ENCODE measurements at places on chromosomes 7 and 10.

GRCh38 chr10:44771233-44771995 lies 139.7 kb upstream of the TMEM72 start:
- no peak for DNase-seq

DNA sequence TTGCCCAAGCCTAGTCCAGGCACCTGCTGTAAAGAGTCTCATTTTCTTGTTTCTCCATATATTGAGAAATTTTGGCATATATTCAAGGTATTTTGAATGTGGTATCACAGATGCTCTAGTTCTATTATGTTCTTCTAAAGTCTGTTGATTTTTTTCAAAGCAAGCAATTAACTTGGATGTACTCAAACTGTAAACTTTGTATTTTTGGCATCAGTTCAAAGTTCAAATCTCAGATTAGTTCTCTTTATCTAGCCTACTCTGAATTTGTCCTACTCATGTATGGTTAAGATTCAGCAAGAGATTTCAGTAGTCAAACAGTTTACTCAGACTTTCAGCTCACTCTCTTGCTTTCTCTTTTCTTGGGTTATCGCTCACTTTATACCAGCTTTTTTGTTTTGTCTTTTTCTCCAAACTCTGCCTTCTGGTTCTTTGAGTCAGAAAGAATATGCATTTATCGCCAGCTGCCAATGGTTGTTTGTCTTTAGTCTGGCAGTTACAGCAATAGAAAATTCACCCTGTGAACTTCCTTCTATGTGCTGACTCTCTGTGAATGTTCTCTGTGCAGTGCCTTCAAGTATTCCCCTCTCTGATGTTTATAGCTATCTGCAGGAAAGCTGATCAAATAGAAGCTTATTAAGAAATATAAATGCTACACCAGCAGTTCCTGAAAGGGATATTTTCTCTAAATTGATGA lies 56.0 kb downstream of the ANKRD7 start:
- DNase-seq: no peak

DNA sequence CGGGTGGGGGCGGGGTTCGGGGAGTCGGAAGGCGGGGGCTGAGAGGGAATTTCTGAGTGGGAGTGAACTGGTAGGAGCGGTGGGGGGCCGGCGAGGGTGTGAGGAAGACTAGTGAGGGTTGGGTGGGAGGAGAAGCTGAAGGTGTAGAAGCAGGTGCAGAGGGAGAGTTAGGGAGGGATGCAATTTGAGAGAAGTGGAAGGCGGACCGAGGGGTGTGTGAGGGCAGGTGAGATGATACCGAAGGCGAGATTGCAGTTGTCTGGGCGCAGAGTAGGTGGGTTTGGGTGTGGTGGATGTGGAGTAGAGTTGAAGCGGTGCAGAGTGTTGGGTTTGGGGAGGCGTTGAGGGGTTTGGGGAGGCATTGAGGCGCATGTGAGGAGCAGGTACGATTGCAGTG lies 643 bp downstream of the KAT6B start:
- DNase-seq: no peak

DNA sequence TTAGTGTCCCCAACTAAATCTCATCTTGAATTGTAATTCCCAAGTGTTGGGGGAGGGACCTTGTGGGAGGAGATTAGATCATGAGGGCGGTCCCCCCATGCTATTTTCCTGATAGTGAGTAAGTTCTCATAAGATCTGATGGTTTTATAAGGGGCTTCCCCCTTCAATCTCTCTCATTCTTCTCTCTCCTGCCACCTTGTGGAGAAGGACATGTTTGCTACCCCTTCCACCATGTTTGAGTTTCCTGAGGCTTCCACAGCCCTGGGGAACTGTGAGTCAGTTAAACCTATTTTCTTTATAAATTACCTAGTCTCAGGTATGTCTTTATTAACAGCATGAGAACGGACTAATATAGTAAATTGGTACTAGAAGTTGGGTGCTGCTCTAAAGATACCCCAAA lies 365.6 kb downstream of the ANKRD7 start:
- no peak for DNase-seq

GRCh38 chr10:79292891-79293746 lies 54.1 kb upstream of the PPIF start:
- DNase-seq: no peak

DNA sequence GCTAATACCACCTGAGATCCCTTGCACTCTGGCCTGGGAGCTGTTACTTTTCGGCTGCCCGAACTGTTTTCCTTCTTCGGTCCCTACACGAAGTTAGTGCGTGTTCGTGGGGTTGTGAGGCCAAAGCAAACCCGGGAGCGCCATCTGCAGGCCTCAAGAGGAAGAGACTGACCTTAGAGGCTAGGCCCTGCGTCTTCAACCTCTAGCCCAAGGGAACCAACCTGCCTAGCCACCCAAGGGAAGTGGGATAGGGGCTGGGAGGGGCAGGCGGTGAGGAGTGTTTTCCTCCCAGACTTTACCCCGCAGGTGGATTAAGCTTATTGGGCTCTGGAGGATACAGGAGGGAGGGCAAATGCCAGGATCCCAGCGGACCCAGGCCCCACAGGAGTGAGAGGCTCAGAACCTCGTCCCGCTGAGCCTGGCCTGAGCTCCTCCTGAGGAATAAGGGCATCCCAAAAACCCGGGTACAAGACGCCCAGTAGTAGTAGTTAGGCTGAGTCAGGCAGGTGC lies 1.7 kb upstream of the PAX2 start:
- no peak for DNase-seq

- DNase-seq: no peak
Measured at GRCh38 chr7:135670179-135670578, 7.9 kb downstream of the STMP1 start.

DNA sequence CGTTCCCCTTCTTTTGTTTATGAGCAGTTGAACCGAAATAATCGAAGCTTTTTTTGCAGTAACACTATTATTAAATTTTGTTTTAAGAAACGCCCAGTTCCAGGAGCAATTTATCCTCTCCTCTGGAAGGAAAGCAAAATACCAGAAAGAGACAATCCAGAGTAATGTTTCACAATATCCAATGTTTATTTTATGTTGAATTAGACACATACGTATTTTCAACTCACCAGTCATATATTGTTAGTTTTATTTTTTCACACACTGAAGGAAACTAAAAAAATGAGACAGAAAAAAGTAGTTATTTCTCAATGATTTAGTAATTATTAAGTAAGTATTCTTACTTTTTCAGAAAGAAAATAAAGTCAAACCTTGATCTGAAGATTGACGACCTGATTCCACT lies 85.1 kb downstream of the MYOF start:
- DNase-seq: no peak

GRCh38 chr7:26460351-26461085 lies 168.9 kb downstream of the SNX10 start:
- no peak for DNase-seq

GRCh38 chr7:24227603-24228359 lies 56.2 kb upstream of the NPY start:
- DNase-seq: no peak

- no peak for DNase-seq
Measured at GRCh38 chr7:51629206-51629605, 312.6 kb upstream of the COBL start.

- DNase-seq: no peak
Measured at GRCh38 chr7:149459540-149460452, 1.1 kb downstream of the ZNF777 start.

- no peak for DNase-seq
Measured at GRCh38 chr10:19531324-19531723, 284.9 kb upstream of the PLXDC2 start.

DNA sequence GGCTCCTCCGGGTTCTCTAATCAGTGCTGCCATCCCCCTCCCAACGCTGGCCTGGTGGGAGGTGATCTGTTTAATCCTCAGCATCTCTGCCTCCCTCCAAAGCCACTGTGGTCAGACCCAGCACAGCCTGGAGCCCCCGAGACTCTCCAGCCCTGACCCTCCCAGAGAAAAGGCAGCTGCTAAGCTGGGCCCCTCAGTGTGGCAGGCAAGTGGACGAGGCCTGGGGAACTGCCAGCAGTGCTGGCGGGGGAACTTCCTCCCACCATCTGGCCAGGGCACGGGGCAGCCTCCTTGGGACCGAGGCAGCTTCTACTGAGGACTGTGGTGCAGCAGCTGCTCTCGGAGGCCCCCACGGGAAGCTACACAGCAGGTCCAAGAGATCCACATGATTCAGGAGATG lies 51.1 kb downstream of the DPYSL4 start:
- no peak for DNase-seq

GRCh38 chr7:2612445-2613097 lies 19.2 kb upstream of the TTYH3 start:
- DNase-seq: no peak

DNA sequence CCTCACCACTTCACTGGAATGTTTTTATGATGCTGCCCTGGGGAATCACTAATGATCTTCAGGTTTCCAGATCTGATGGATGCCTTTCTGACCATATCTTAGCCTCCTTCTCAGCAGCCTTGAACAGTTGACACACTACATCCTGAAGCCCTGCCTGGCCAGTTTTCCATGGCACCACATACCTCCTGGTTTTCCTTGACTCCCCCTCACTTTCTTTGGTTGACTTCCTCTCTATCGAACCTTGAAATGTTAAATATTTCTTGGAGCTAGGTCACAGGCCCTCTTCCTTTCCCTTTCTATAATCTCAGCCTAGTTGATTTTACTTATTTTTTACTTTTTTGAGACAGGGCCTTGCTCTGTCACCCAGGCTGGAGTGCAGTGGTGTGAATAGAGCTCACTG lies 108.8 kb upstream of the CDK1 start:
- DNase-seq: no peak

GRCh38 chr7:48643431-48644013 lies 280.8 kb upstream of the CDC14C start:
- DNase-seq: no peak
